ENCODE measurements at places on chromosomes 12 and 14. TPM values are rescaled to one million over a fixed set of nuclear protein-coding genes. Genes with fewer than 3 reads are reported as not detected.

RDH12 gene
- 0.31 TPM for total RNA-seq

PNMA1 gene
- 76.1 TPM for total RNA-seq

HOXC9 gene
- total RNA-seq, result not detected

KRT3 gene
- not detected for total RNA-seq

PTGER2 gene
- not detected for total RNA-seq

LRP1-AS gene
- not detected for total RNA-seq

GDF3 gene
- total RNA-seq, result not detected

TAS2R8 gene
- total RNA-seq, result 0.31 TPM

MCRS1 gene
- total RNA-seq, result 29.9 TPM

SOAT2 gene
- not detected for total RNA-seq

ADCY4 gene
- 1.4 TPM for total RNA-seq

BCL2L14 gene
- not detected for total RNA-seq

TGM1 gene
- total RNA-seq, result 0.94 TPM

BCL2L2 gene
- total RNA-seq, result 17.8 TPM

TSPAN8 gene
- not detected for total RNA-seq

KRT2 gene
- total RNA-seq, result not detected

FOXM1 gene
- 1.1 TPM for total RNA-seq

AMDHD1 gene
- 0.31 TPM for total RNA-seq

BMP4 gene
- 1.2 TPM for total RNA-seq

DTX3 gene
- total RNA-seq, result 44.5 TPM

NTN4 gene
- total RNA-seq, result 44.3 TPM

DCP1B gene
- 8.9 TPM for total RNA-seq

GLIPR1L1 gene
- total RNA-seq, result not detected

ALDH2 gene
- total RNA-seq, result 15.4 TPM

DYNC1H1 gene
- 677 TPM for total RNA-seq

KRT78 gene
- total RNA-seq, result 1.9 TPM

KRT77 gene
- total RNA-seq, result not detected

ZFHX2 gene
- 1.2 TPM for total RNA-seq

CCDC60 gene
- total RNA-seq, result not detected

ATL1 gene
- total RNA-seq, result 99.8 TPM

BIN2 gene
- 2.2 TPM for total RNA-seq

SRRM4 gene
- 6.4 TPM for total RNA-seq

HOXC11 gene
- total RNA-seq, result not detected

INHBC gene
- total RNA-seq, result not detected

RHEBL1 gene
- 0.78 TPM for total RNA-seq

A2ML1 gene
- 1.2 TPM for total RNA-seq

OASL gene
- 0.16 TPM for total RNA-seq
